ENCODE measurements at places on chromosomes 16 and 17. TPM values are rescaled to one million over a fixed set of nuclear protein-coding genes. Genes with fewer than 3 reads are reported as not detected.

C16orf96 gene
- total RNA-seq, result 0.24 TPM

TMC5 gene
- total RNA-seq, result 0.27 TPM

CA5A gene
- total RNA-seq, result not detected

IRF8 gene
- total RNA-seq, result 12.5 TPM

CX3CL1 gene
- 45.5 TPM for total RNA-seq

KPNB1 gene
- 171 TPM for total RNA-seq

FOXC2 gene
- 45.4 TPM for total RNA-seq

GRCh38 chr17:40349477-40349894 lies 15.1 kb downstream of the GJD3 start:
- peak; percentile 39 for DNase-seq

- peak; percentile 41 for DNase-seq
Measured at GRCh38 chr17:46890638-46891037, 32.3 kb upstream of the GOSR2 start.

- DNase-seq, result peak; percentile 26
Measured at GRCh38 chr16:12580809-12581208, 222.9 kb downstream of the CPPED1 start.

- no peak for DNase-seq
Measured at GRCh38 chr17:3552916-3553315, 4.7 kb downstream of the TRPV3 start.
